Testis (tissue), 5 donors: ENCODE measurements at places on chromosomes 1 and 21. TPM values are rescaled to one million over a fixed set of nuclear protein-coding genes. Genes with fewer than 3 reads are reported as not detected.

The LRRIQ3 gene
- 12.6 TPM for total RNA-seq

- no peaks in the 10 kb centered on the region for H3K27me3 ChIP-seq
- DNase-seq: no peak
- H3K27ac ChIP-seq: no peak overlapping the region
- no peaks in the 10 kb centered on the region for H3K36me3 ChIP-seq
These were observed 59.3 kb downstream of the MAN1C1 start for GRCh38 chr1:25675729-25676476.

GRCh38 chr1:169797281-169797680, 2.6 kb upstream of the METTL18 start:
- no peaks in the 10 kb centered on the region for H3K36me3 ChIP-seq
- DNase-seq: no peak
- no peak overlapping the region for H3K4me3 ChIP-seq
- H3K4me1 ChIP-seq: peaks cover 4% of the 10 kb centered on the region

DNA sequence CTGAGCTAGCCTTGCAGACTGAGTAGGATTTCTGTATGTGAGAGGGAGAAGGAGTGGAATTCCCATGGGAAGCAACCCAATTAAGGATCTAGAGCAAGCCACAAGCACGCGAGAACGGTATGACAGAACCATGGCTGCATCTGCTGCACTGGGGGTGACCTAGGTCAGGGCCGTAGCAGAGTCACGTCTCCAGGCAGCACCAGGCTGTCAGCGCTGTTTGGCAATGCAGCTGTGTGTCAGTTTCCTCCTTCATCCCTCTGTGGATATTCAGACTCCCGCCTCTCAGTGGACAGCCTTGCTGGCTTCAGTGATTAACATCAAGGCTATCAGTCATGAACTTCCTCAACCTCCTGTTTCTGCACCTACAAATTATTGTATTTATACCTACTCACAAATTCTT, 118.1 kb upstream of the PPP2R5A start:
- no peak for DNase-seq
- H3K4me1 ChIP-seq: no peaks in the 10 kb centered on the region
- no peaks in the 10 kb centered on the region for H3K27me3 ChIP-seq
- no peak overlapping the region for H3K27ac ChIP-seq

The CD247 gene
- total RNA-seq: 1.1 TPM

- H3K4me1 ChIP-seq: no peaks in the 10 kb centered on the region
- H3K36me3 ChIP-seq: no peaks in the 10 kb centered on the region
- H3K4me3 ChIP-seq: no peak overlapping the region
- no peak overlapping the region for H3K27ac ChIP-seq
- DNase-seq: no peak
- H3K27me3 ChIP-seq: no peaks in the 10 kb centered on the region
These were observed 5.5 kb upstream of the OLFML2B start for GRCh38 chr1:162029157-162029556.

GRCh38 chr1:72100771-72101170, 181.6 kb downstream of the NEGR1 start:
- DNase-seq: no peak
- H3K4me3 ChIP-seq: no peak overlapping the region
- H3K4me1 ChIP-seq: no peaks in the 10 kb centered on the region
- no peaks in the 10 kb centered on the region for H3K36me3 ChIP-seq
- no peaks in the 10 kb centered on the region for H3K27me3 ChIP-seq

The LRRC40 gene
- 22.1 TPM for total RNA-seq
